ENCODE measurements at places on chromosomes 6 and 20.

DNA sequence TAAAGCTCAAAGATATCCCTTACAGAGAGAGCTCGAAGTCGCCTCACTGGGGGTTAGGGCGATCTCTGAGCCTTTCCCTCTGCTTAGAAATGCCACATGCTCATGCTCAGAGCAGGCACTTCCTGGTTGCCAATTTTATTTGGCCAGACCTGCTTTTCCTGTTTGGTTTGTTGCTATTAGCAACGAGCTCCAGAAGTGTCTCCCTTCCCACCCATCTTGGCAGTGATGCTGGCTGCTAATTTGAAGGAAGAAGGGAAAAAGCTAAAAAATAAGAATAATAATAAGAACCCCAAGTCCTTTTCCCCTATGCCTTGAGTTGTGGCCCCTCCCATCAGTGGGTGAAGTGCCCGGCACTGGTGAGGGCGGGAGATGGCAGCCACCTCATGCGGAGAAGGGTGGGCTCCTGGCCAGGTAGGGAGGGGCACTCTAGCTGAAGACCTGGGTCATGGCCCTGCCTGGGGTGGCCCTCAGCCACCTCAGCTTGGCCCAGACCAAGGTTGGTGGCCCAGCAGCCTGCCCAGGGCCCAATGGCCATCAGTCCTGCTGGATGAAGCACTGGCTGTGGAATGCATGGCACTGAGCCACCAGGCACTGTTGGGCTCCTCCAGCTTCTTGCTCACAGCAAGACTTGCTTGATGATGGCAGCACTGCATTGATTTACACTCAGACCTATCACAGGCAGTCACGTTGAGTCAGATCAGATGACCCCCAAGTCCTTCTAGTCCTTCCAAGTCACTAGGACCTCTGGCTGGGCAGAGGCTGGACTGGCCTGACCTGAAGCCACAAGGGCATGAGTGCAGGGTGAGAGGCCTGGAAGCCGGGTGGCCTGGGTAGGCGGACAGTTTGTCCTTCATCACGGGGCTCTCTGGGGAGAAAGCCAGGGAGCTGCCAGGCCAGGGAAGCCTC, 79.0 kb downstream of the SYNJ2 start:
- DNase-seq = no peak

DNA sequence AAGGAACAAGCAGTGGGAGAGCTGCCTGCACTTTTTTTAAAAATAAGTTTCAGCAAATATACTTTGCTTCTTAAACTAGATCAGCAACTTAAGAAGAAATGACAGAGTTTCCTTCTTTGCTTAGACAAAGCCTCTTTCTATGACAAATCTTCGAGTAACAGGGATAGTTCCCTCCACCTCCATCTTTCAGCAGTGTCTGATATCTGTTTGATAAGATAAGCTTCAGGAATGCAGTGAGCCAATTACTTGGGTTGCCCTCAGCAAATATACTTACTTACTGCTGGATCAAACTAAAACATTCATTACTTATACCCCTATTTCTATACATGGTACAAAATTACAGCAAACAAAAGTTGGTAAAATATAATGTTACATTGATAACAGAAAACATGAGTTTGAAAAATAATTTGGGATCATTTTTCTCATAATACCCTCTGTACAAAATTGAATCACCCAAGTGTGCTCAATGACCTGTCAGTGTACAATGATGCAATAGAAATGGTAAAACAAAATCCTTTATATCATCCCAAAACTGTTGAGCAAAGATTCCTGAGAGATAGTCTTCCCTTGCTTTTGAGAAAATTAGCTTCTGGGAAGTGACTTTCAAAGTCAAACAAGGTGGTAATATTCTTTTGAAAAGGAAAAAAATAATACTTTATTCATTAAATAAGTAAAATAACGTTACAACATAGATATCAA, 24.5 kb downstream of the FRK start:
- no peak for DNase-seq

GRCh38 chr6:128161263-128161662, 260.4 kb upstream of the THEMIS start:
- no peak for DNase-seq

GRCh38 chr6:29680416-29680815, 536 bp downstream of the ZFP57 start:
- no peak for DNase-seq

- DNase-seq = no peak
Measured at GRCh38 chr6:5562277-5562676, 301.0 kb downstream of the FARS2 start.

GRCh38 chr6:138287144-138287955, 69.1 kb upstream of the PBOV1 start:
- peak; percentile 52 for DNase-seq

GRCh38 chr6:90222724-90223198, 73.9 kb downstream of the BACH2 start:
- no peak for DNase-seq

DNA sequence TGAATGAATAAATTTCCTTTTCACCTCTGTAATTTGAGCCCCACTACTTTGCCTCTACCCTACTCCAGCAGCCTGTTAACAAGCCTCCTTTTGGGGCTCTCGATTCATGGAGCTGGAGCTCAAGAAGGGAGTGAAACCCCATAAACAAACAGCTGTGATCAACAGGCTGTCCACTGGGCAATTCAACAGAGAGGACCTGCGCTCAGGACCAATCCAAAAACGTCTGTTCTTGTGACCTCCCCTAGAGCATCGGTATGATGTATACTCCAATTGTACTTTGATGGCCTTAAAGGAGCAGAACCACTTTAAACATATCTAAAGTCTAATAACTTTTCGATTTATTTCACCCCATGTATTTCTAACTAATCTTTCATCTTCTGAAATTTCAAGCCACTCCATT, 37.4 kb downstream of the HIVEP2 start:
- DNase-seq = no peak

- no peak for DNase-seq
Measured at GRCh38 chr6:6283746-6284145, 36.7 kb downstream of the F13A1 start.

- no peak for DNase-seq
Measured at GRCh38 chr20:61841966-61842365, 223.7 kb downstream of the TAF4 start.

DNA sequence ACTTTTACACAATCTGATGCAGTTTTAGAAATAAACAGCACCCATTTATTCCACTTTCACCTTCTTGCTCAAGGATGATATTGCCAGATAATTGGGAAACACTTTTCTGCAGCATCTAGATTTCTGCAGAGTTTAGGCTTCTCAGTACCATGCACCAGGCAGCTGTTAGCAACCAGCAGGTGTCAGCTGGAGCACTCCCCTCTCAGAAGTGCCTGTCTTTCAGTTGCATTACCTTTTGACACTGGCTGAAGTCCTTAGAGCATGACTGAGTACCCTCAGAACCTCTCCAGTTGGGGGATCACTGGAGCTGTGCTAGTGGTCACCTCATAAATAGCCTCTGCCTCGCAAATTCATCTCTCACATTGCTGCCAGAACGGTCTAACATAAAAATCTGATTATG, 91.2 kb downstream of the DNAH8 start:
- no peak for DNase-seq

GRCh38 chr20:13441388-13441787, 197.3 kb downstream of the TASP1 start:
- DNase-seq = peak; percentile 30

- DNase-seq = no peak
Measured at GRCh38 chr6:112289038-112289566, 34.7 kb upstream of the LAMA4 start.

DNA sequence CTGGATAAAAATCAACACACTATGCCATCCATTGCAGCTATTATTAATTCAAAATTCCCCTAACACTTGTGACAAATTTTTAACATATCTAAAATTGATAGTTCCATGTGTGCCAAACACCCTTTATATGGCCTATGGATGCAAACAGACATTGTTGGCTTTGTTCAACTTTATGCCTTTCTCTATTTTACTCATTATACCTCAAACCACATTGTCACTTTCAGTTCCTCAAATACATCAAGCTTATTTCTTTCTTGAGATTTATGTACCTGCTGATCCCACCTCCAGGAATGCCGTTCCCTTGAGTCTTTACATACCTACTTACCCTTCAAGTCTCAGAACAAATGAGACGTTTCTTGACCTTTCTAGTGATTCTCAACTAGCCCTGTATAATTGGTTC, 193.5 kb upstream of the PLN start:
- DNase-seq = no peak

All from hematopoietic multipotent progenitor cell treated with erythropoietin and hydrocortisone succinate and interleukin-3 and kit ligand, for 6 days (in vitro differentiated cells).